ENCODE measurements at places on chromosomes 16 and 17. TPM values are rescaled to one million over a fixed set of nuclear protein-coding genes. Genes with fewer than 3 reads are reported as not detected.

PKMYT1 gene
- total RNA-seq, result 6.9 TPM

MT1X gene
- total RNA-seq, result 157 TPM

KRTAP4-3 gene
- total RNA-seq, result not detected

DNA sequence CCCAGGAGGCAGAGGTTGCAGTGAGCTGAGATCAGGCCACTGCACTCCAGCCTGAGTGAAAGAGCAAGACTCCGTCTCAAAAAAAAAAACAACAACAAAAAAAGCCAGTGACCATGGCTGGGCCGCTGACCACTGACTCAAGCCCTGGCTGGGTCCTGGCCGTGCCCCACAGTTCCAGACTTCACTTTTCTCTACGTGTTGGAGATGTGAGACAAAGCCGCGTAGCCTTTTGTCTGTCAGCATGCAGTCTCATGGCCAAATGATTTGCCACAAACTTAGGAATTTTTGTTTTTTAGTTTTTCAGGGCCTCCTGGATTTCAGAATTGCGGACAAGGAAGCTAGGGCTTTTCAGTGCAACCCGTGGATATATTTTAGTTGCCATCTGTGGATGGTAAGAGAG lies 89.3 kb upstream of the CIBAR2 start:
- DNase-seq, result no peak

GRCh38 chr16:87369117-87369765 lies 14.3 kb downstream of the FBXO31 start:
- DNase-seq, result peak; percentile 15

DNA sequence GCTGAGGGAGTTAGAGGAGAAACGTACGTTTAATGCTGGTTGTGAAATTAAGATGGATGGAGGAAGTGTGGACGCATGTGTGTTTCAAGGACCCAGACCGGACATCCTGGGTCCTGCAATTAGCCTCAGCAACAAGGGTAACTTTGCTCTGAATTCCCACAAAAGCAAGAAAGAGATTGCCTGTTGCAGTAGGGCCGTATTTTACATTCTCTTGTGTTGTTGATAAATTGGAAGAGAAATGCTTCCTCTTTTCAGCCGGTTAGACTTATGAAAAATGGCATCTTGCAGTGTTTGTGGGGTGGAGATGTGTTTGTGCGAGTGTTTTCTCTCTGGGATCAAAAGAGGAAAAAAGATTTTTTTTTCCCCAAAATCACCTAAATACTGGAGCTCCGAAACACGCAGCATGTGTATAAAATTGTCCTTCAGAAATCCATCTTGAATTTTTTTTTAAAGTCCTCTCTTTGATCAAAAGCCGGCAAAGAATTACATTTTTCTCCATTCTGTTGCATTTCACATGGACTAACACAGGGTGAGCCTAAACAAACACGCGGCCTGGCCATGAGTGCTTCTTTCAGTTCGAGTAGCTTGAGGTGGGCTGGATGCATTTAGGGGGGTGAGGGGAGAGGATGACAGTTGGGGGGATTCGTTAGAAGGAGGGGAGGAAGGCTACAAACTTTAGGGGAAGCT lies 251.6 kb downstream of the C16orf95 start:
- DNase-seq, result no peak

- no peak for DNase-seq
These were observed 255.4 kb downstream of the PHKB start for GRCh38 chr16:47716571-47716970.

DNA sequence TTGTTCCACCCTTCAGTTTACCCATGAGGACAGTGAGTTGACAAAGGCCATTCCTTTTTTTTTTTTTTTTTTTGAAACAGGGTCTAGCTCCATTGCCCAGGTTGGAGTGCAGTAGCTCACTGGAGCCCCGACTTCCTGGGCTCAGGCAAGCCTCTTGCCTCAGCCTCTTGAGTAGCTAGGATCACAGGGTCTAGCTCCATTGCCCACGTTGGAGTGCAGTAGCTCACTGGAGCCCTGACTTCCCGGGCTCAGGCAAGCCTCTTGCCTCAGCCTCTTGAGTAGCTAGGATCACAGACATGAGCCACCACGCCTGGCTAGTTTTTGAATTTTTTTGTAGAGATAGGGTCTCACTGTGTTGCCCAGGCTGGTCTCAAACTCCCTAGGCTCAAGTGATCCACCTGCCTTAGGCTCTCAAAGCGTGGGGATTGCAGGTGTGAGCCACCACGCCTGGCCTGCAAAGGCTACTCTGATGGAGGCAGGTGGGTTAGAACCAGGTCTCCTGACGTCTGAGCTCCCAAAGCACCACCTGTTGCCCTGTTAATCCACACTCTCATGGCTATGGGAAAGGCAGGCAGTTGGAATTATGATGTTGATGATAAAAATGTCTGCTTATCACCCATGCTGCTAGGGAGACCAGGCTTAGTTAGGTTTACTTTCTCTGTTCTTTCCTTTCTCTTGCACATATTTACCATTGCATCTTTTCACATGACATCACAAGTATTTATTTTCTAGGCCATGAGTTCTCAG lies 65.2 kb downstream of the KSR1 start:
- DNase-seq, result no peak

- DNase-seq, result no peak
These were observed 308.9 kb upstream of the DYNLRB2 start for GRCh38 chr16:80231888-80232287.

- no peak for DNase-seq
These were observed 83.6 kb downstream of the RGS9 start for GRCh38 chr17:65220732-65221131.

DNA sequence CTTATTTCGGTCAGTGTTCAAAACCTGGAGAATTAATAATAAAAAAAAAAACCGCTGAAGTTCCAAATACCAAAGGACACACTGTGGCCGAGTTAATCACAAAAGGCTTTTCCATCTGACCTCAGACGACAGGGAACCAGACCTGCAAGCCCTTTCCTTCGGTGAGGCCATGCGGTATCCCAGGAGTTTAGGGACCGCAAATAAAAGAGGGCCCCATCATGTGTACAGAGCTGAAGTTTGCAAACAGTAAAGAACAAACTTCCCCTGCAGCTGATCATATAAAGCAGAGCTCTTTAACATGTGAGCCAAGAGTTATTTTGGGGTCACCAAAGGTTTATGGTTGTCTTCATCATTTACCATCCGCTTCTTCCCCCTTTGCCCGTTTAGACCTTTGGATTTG lies 33.0 kb upstream of the FOXJ1 start:
- DNase-seq, result no peak

- DNase-seq, result no peak
These were observed 9.7 kb downstream of the RHBDL3 start for GRCh38 chr17:32275060-32276042.

DNA sequence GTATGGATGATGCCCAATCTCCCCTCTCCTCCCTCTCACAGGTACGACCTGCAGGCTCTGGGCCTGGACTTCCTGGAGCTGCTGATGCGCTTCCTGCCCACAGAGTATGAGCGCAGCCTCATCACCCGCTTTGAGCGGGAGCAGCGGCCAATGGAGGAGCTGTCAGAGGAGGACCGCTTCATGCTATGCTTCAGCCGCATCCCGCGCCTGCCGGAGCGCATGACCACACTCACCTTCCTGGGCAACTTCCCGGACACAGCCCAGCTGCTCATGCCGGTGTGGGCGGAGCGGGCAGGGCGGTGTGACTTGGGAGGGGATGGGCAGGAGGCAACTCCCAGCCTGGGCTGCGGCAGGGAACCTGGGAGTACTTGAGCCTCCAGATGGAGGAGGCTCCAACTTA lies 18.1 kb downstream of the SPATA32 start:
- peak; percentile 82 for DNase-seq

GRCh38 chr17:49987681-49988441 lies 7.2 kb downstream of the DLX3 start:
- DNase-seq, result no peak
